WTC11 (cell line): ENCODE measurements at places on chromosomes 4 and X.

- DNase-seq = peak; percentile 48
Measured at GRCh38 chr4:142846108-142846728, at the start of gene INPP4B. INPP4B (minus strand) TSS chr4:142846301.

DNA sequence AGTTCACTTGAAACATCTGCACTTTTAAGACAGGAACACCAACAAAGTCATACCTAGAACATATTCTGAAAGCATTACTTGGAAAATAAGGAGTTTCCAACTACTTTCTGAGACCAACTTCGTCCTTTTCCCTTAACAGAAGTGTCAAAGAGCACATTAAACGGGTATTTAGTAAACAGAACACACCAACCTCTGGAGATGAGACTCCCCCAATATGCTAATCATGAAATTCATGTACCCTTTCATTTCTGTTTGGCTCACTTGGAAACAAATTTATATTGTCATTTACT lies 69.2 kb downstream of the NOCT start:
- no peak for DNase-seq

GRCh38 chrX:153214934-153215333 lies 35.9 kb downstream of the MAGEA1 start:
- DNase-seq = no peak

DNA sequence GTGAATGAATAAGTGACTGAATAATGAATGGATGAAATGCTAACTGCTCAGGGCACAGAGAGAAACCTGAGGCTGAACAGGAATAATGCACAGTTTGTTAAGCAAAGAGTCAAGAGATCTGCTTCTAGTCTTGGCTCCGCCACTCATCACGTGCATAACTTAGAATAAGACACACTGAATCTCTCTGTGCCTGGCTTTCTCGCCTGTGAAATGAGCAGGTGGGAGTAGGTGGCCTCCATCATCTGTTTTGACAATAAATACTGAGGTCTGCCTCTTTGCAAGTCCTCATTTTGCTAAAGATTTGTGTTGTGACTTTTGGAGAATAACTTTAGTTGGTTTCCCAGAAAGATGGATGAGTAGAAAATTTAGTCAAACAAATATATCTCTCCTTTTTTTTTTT lies 318.0 kb downstream of the FBXW7 start:
- no peak for DNase-seq

- no peak for DNase-seq
Measured at GRCh38 chr4:78437608-78438088, 113.9 kb upstream of the ANXA3 start.

- DNase-seq = peak; percentile 76
Measured at GRCh38 chrX:54808109-54808604, 612 bp downstream of the MAGED2 start.

GRCh38 chr4:187103351-187103750 lies 379.7 kb upstream of the FAT1 start:
- DNase-seq = no peak

DNA sequence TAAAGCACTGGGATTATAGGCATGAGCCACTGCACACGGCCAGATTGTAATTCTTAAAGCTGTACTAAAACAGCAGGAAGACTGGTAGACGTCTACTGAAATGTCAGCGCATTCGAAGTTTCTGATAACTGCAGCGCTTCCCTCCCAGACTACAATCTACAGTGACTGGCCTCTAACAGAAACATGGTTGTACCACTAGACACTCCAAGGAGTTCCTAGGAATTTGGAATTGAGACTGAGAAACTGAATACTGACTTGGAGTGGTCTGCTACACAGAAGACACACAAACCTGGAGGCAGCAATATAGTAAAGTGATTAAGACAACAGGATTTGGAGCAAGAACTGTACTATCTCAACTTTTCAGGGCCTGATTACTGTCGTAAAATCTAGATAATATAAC lies 937 bp downstream of the HELQ start:
- DNase-seq = no peak

DNA sequence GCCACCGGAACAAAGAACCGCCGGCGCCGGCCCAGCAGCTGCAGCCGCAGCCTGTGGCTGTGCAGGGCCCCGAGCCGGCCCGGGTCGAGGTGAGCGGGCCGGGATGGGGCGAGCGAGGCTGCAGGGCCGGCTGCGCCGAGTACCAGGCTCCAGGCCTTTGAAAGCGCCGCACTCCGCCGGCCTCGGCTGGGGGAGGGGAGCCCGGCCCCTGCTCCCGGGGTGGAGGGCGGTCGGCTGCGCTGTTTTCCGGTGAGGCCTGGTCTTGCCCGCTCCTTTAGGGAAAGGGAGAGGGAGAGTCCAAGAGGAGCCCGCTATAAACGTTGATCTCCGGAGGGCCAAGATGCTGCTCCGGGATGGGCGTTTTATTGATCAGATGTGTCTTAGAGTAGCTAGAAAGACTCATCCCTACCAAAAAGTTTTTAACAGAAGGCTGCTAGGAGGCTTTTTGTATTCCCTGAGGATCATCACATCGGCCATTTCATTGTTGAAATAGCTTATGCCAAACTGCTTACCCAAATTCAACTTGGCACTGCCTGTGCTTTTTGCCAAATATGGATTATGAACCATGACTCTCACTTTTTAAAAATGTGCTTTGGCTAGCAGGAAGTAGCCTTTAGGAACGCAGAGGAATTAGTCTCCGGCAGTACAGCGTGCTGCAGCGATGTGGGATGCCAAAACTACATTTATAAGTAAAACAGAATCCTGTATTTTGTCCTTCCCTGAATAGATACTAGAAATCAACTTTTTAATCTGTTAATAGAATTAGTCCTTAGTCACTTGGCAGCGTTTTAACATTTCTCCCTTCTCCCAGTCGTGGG lies 760 bp downstream of the TMEM165 start:
- peak; percentile 67 for DNase-seq

DNA sequence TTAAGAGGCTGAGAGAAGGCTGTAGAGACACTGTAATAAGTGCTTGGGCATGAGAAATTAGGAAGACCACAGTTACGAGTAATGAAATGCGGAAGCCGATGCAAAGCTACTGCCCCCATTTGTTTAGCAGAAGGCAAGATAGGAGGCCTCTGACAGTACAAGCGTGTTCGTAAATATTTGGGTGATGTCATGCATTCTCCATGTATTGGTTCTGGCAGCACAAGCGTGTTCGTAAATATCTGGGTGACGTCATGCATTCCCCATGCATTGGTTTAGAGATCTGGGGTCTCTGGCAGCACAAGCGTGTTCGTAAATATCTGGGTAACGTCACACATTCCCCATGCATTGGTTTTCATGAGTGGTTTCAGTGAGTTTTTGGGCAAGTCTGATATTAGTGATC lies 661.5 kb upstream of the FRG1 start:
- DNase-seq = no peak

DNA sequence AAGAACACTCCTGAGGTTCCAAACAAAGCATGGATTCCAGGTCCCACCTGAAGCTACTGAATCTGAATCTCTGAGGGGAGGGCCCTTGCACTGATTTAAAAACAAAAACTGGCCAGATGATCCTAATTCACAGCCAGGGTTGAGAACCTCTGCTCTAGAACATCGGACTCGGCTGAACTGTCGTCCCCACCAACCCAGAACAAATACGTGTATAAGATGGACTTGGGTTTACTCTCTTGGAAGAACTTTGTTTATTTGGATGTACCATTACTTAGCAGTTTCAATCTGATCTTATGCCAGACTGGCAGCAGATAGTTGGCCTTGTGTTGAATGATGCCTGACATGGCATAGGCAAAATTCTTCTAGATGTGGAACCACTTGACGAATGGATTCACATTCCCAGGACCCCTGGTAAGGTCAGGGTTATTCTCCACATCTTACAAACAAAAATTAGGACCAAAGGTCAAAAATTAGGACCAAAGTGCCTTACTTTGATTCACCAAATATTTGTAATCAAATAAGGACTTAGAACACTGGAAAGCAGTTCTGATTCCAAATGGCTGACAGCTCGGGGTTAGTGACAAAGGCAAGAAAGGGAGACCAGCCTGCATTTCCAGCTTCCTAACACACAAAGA lies 29.0 kb downstream of the CHST7 start:
- no peak for DNase-seq

DNA sequence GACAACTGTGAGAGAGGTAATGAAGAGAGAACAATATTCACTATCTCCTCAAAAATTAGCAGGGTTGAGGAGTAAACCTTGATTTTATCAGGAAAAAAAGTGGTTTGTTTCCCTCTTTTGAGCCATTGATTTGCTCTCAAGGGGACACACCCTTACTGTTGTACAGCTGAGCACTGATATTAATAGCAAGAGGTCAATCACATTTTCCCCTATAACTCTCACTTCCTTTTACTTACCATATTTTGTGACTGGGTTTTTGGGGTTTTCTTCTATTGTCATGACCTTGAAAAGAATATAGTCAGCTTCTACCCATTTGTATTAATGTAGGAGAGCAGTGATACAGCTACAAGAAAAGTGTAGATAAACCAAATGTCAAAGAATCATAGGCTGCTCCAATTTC lies 70.2 kb upstream of the LONRF3 start:
- DNase-seq = no peak

GRCh38 chrX:108946531-108946930 lies 210.2 kb upstream of the IRS4 start:
- no peak for DNase-seq

DNA sequence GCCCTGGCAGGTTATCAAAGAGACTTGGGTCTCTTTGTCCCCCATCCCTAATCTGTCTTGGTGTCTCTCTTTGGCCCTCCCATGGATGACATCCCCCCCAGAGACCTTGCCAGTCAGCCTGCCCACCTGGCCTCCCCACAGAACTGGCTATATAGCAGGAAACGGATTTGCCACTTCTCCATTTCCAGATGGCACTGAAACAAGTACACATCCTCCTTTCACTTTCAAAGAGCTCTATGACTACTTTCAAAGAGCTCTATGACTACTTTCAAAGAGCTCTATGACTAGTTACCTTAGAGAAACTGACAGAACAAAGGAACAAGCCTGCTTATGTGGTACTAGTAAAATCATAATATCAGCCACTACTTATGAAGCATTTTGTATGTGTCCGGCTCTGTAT lies 175.3 kb downstream of the MAML3 start:
- DNase-seq = no peak

GRCh38 chrX:93322110-93322509 lies 351.3 kb downstream of the NAP1L3 start:
- DNase-seq = no peak

DNA sequence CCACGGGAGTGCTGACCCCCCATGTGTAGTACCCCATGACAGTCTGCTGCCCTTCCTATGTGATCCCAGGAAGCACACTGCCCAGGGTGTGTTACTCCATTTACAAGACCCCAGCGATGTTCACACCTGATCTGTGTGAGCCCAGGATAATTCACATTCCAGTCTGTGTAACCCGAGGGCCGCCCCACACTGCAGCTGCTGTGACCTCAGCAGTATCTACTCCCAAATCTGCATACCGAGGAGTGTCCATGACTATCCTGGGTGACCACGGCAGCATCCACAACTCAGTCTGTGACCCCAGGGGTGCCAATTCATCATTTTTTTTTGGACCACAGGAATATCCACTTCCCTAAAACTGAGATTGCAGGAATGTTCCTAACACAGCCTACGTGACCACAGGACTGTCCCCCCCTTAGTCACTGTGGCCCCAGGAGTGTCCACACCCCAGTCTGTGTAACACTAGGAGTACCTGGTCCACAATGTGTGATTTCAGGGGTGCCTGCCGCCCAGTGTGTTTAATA lies 7.8 kb upstream of the GLOD5 start:
- DNase-seq = no peak

- DNase-seq = no peak
Measured at GRCh38 chr4:78218260-78218659, 161.1 kb downstream of the FRAS1 start.

DNA sequence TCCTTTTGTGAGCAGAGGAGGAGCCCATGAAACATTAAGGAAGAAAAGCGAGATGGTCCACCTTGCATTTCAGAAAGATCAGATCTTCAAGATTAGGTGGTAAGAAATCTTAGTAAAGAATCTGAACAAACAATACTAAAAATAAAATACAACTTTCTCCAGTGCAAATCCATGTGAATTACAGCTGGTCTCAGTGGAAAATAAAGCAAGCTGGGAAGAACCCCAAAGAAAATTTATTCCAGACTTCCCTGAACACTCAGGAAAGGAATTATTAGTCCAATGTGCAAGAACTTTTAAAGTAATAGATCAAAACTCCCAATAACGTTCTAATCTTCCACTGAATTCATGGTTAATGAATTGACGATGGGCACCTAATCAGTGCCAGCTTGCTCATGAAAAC lies 37.3 kb upstream of the C1QTNF7 start:
- no peak for DNase-seq

- no peak for DNase-seq
Measured at GRCh38 chr4:94519019-94519418, 67.3 kb downstream of the PDLIM5 start.

- DNase-seq = peak; percentile 17
Measured at GRCh38 chr4:182143086-182143821, 99.9 kb upstream of the TENM3 start.

DNA sequence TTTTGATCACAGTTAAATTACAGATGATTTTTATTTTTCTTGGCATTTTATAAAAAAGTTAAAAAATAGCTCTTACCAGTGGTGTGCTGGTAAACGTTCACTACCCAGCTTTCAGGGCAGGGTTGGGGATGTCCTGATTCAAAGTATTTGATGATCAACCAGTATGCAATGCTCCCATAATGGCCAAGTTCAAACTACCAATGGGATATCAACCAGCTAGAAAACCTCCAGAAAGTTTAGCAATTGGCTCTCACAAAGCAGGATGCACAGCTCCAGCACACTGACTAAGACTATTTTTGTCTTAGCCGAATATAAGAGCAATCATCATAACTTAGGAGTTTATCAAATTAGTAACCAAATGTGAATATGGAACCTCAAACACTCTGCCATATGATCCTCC lies 108.0 kb upstream of the PDE5A start:
- no peak for DNase-seq

GRCh38 chrX:154374313-154375155 lies at the start of gene FLNA:
FLNA (minus strand) TSS chrX:154374634; CDS start chrX:154371245, 3,389 bp downstream.
- peak; percentile 63 for DNase-seq

- DNase-seq = no peak
Measured at GRCh38 chr4:73727685-73728084, 12.7 kb upstream of the CXCL8 start.

DNA sequence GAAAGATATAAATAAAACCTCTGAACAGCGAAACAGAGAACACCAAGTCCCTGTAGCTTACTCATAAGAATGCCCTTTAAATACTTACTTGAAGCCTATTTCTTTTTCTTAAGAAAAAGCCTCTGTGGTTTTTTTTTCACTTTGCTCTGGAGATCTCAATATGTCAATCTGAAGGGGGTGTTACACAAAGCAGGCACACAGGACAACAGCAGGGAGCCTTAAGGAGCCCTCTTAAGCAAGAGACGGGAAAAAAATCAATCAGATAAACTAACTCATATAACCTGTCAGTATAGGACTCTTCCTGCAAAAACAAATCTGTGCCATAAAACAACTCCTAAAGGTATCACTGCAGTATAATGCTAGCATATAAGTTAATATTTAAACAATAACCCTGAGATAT lies 611.1 kb upstream of the ATOH1 start:
- no peak for DNase-seq

DNA sequence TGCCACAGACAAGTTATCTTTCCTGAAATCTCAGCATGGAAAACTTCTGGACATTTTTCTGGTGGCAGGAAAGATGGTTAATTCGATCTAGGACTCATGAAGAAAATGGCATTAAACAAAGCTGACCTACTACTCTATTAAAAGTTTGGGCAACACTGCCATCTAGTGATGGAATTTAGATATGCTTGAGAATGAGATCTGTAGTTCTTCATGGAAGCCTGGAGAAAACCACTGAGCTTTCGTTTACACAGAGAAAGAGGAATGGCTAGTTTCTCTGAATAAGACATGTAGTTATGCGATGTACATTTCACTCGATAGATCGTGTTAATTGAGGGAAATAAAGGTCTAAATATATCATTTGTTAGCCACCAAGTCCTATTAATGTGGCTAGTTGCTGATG lies 51.7 kb upstream of the CHRDL1 start:
- DNase-seq = no peak

GRCh38 chr4:56619816-56620215 lies 61.3 kb downstream of the HOPX start:
- peak; percentile 20 for DNase-seq
